CD4-positive, alpha-beta memory T cell (primary cell): ENCODE measurements at places on chromosomes 5 and 9. TPM values are rescaled to one million over a fixed set of nuclear protein-coding genes. Genes with fewer than 3 reads are reported as not detected.

ADAMTSL2 gene
- total RNA-seq = 0.17 TPM

SPRY4 gene
- total RNA-seq = not detected

DNA sequence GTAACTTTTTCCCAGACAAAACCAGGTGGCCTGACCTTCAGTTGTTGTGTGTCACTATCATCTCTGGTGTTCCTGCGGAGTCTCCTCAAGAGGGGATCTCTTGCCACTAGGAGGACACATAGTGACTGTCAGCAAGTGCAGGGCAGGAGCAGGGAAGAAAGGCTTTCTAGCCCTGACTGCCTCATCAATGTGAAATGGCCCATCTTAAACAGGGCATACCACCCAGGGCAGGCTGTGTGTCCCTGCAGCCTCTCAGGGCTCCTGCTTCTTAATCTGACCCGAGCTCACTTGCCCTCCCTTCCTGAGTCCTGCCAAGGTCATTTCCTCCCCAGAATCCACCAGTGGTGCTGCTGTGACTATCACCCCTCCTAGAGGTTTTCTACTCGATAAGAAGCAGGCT is 57.4 kb upstream of the SIMC1 start:
- no peak for DNase-seq

BRD3OS gene
- 21.5 TPM for total RNA-seq

DNA sequence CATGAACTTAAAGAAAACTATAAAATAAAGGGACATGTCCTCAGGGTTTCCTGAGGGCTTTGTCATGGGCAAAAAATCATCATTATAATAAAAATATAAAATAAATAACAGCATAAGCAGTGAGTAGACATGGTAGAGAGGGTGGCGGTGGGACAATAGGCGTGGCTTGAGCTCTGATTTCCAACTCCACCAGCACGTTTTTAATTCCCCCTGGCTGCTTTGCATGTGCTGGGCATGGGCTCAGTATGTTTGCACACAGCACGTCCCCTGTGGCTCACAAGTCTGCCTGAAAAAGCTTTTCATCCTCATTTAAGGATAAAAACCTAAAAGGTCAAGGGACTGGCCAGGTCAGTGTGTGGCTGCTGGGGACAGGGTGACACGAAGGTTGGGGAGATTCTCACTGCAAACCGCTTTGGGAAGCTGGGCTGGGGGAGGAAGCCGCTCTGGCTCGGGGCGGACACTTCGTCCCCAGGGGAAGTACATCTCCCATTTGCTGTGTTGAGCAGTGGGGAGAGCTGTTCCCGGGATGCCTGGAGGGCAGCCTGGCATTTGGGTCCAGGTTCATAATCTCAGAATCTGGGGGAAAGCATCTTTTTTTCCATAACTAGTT is 32.6 kb downstream of the NKX2-5 start:
- DNase-seq = no peak

SH3GLB2 gene
- 111 TPM for total RNA-seq

- DNase-seq = no peak
These were observed 148.5 kb upstream of the OTULINL start for GRCh38 chr5:14432931-14433589.

PIP5KL1 gene
- total RNA-seq = 1.8 TPM

GRCh38 chr5:149162401-149163084 is 21.2 kb downstream of the ABLIM3 start:
- no peak for DNase-seq

DNA sequence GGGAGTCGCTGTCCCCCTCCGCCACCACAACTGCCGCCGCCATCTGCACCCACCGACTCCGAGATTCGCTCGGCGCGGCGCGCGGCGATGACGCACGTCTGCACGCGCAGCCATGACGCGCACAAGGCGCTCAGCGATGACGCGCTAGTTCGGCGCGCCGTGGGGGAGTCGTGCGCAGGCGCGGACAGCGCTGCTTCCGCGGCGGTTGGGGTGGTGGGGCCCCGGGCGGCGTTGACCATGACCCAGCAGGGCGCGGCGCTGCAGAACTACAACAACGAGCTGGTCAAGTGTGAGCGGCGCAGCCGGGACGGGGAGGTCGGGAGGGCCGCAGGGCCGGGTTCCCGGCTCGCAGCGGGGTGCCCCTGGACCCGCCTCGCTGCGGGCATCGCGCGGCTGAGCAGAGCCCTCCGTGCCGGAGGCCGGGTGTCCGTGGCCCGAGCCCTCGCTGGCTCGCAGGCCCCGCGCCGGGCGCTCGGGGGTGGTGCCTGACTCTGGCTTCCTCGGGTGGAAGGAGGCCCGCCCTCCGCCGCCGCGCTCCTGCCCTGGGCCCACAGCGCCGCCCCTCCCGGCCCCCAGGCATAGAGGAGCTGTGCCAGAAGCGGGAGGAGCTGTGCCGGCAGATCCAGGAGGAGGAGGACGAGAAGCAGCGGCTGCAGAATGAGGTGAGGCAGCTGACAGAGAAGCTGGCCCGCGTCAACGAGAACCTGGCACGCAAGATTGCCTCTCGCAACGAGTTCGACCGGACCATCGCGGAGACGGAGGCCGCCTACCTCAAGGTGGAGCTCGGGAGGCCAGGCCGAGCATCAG is at the start of the genes ANAPC2 and SSNA1:
ANAPC2 (minus strand) TSS at position 71 of the 807 bp plus-strand sequence; CDS start at position 43, 28 bp downstream.
SSNA1 (plus strand) TSS at position 187 of the 807 bp plus-strand sequence; CDS start at position 238, 51 bp downstream.
- peak; percentile 96 for DNase-seq

- DNase-seq = no peak
These were observed 17.4 kb downstream of the CEP78 start for GRCh38 chr9:78253285-78253684.

DNA sequence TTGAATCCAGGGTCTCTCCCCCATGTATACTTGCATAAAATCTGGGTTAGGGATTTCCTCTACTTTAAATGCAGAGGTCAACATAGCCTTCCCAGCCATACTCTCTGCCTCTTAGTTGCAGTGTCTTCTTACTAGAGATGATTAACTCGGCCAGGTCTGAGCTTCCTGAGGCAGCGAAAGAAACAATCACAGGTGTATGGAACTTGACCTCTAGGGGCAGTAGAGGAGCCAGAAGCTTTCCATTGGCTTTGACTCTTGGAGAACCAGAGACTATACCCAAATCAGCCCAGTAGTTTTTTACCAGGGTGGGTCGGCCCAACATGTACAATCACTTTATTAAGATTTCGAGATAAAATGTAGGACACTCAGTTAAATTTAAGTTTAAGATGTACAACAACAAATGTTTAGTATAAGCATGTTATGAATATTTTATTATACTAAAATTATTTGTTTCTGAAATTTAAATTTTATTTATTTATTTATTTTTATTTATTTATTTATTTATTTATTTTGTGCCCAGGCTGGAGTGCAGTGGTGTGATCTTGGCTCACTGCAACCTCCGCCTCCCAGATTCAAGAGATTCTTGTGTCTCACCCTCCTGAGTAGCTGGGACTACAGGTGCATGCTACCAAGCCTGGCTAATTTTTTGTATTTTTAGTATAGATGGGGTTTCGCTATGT is 48.0 kb upstream of the DMRT3 start:
- DNase-seq = no peak

DNA sequence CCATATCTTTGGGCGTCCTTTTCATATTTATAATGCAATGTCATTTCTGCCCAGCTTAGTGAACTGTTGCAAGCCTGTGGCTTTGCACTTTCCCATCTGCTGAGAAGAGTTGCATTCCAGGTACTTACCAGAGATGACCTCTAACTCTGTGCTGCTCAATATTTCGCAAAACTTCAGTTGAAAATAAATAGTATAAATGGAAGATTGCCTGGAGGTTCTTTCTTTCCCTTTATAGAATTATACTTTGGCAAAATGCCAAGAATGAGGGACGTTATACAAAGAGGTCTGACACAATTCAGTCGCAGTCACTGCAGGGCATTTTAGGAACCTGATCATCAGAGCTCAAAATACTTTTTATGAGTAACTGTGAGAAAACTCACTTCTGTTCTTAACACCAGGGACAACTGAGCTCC is 18.9 kb upstream of the VLDLR start:
- no peak for DNase-seq

CAMK2A gene
- not detected for total RNA-seq

FCHO2 gene
- 6.3 TPM for total RNA-seq

GRCh38 chr9:21434202-21435014 is 5.8 kb upstream of the IFNA1 start:
- peak; percentile 47 for DNase-seq
